Stimulated activated CD4-positive, alpha-beta T cell treated with anti-CD3 and anti-CD28 coated beads, Interleukin-15, amount 100 ng/mL, for 24 hours (primary cell): ENCODE measurements at places on chromosomes 3 and 15.

DNA sequence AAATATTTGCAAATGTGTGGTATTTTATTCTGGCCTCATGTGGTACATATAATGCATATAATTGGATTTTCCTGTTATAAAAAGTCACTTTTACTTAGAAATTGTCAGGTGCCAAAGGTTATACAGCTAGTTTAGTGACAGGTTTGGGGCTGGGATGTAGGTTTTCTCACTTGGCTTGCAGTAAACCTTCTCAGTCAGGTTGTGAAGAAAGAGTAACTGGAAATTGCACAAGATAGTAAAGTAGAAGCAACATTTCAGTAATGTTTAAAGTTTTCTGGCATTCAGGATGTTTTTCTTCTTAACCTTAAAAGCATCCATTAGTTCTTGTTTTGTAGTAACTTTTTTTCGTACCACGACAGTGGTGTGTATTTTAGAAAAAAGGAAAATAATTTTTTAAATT is 53.9 kb downstream of the MEF2A start:
- no peak for DNase-seq

GRCh38 chr3:45170096-45170495 is 23.9 kb upstream of the CDCP1 start:
- no peak for DNase-seq

- DNase-seq = no peak
Measured at GRCh38 chr3:50375258-50375931, 16.1 kb upstream of the TMEM115 start.

- DNase-seq = no peak
Measured at GRCh38 chr3:127028781-127029657, 46.1 kb downstream of the PLXNA1 start.

DNA sequence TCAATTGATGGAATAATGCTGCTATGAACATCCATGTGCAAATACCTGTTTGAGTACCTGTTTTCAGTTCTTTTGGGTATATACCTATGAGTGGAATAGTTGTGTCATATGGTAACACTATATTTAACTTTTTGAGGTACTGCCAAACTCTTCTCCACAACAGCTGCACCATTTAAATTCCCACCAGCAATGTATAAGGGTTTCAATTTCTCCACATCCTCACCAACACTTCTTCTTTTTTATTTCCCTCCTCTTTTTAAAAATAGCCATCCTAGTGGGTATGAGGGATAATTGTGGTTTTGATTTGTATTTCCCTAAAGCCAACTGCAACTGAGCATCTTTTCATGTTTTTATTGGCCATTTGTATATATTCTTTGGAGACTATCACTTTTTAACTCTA is 31.3 kb upstream of the ARHGEF3 start:
- no peak for DNase-seq

DNA sequence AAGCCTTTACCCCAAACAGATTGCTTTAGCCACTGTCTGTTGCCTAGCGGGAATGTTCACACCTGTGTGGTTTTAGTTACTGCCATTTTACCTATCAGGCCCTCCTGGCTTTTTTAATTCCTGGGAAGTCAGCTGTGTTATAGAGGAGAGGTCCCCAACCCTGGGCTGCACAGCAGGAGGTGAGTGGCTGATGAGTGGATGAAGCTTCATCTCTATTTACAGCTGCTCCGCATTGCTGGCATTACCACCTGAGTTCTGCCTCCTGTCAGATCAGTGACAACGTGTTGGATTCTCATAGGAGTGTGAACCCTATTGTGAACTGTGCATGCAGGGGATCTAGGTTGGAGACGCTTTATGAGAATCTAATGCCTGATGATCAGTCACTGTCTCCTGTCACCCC is 127.0 kb downstream of the MBNL1 start:
- no peak for DNase-seq

DNA sequence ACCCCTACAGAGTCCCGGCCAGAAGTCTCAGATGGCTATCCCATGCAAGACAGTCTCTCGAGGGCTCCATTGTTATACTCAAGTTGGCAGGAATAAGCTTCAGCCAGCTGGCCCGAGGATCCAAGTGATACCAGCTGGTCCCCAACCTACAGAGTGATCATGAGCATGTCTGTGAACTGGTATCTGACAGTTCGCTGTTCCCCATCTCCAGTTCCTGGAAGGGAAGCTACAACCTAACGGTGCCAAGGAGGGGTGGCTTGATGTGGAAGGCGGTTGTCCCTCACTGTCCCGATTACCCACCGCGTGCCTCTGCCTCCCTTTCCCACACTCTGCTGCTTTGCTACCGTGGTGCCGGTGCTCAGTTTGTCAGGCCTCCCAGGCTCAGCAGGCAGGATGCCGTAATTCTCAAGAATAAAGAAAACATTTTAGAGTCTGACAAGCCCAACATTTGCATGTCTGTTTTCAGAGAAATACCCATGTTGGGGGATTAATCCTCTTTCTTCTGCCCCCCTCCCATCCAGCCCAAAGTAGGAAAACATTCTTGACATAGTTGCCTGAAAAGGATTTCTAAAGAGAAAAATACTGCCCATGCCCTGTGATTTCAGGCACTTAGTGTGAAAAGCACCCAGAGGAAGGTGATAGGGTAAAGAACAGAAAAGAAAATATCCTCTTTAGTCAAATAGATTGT is 49.4 kb upstream of the HES1 start:
- DNase-seq = no peak

DNA sequence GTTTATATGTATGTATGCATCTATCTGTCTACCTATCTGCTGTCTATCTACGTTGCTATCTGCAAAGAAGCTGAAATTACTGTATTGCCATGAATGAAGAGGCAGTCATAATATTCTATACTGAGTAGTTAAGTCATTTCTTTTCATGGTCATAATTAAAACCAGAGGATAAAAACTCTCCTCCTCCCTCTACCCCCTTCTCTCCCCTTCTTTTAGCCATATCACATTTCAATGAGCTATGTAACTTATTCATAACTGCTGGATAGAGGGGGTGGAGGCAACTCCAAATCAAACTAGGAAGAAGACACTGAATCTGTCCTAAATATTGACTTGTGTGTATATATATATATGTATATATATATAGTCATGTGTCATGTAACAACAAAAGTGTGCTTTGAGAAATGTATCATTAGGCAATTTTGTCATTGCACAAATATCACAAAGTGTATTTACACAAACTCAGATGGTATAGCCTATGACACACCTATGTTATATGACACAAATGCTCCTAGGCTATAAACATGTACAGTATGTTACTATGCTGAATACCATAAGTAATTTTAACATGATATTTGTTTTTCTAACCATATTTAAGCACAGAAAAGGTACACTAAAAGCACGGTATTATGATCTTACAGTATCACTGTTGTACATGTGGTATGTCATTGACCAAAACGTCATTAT is 229.7 kb upstream of the KCNMB2 start:
- DNase-seq = no peak

GRCh38 chr3:61250784-61251173 is 473 bp downstream of the FHIT start:
- peak; percentile 38 for DNase-seq

- DNase-seq = peak; percentile 83
Measured at GRCh38 chr3:132034486-132035464, at the start of gene CPNE4. Gene CPNE4 (minus strand): TSS chr3:132035014.

GRCh38 chr15:78570710-78571109 is 5.4 kb downstream of the CHRNA5 start:
- no peak for DNase-seq

GRCh38 chr3:59563072-59563605 is 513.3 kb upstream of the CFAP20DC start:
- DNase-seq = no peak

GRCh38 chr3:170002231-170002630 is 35.6 kb upstream of the GPR160 start:
- DNase-seq = no peak

DNA sequence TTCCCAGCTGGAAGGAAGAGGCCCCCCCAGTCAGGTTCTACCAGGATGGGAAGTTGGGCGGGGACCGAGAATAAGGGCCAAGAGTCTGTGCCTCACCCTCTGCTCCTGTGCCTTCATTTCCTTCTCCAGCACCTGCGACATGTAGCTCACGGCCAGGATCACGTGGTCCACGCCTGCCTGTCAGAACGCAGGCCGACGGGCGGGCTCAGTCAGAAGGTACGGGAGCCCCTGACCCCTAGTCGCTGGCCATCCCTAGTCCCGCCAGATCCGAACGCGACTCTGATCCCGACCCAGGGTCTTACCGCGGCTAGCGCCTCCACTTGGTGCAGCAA is 489 bp downstream of the GMPPB start:
- DNase-seq = peak; percentile 77

- DNase-seq = no peak
Measured at GRCh38 chr15:34620142-34620541, 36.7 kb upstream of the GOLGA8B start.

- no peak for DNase-seq
Measured at GRCh38 chr15:97968380-97968779, 7.9 kb downstream of the ARRDC4 start.

DNA sequence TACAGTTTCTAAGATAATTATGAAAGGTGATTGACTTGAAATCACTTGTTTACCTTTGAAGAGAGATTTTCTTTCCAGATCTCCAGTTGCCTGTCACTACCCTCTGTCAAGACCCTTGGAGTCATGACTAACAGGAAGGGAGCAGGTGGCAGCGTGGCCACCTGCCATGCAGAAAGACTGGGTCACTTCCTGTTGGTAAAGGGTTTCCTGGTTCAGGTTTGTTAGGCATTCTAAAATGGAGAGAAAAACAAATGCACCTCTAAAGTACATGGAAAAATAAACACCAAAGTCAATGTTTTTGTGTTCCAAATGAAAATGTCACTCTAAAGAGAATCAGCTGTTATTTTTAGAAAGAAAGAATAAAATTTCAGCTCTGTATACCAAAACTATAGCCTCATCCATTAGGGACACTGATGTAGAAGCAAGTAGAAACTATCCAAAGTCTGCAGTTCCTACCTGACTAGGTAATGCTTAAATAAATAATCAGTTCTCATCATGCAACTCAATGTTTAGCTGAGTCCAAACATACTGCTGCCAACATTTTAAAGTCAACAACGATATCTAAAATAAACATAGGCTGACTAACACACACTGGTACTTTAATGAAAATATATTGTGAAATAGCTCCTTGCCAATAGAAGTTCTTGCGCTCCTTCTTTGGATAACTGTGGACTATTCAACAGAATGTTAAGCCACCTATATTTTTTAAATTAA is 23.9 kb upstream of the TM4SF1 start:
- DNase-seq = no peak
